NCI-H1048 (cell line): ENCODE measurements at places on chromosomes 2 and 18.
A peak's percentile ranks its signal among the peaks of the same experiment; 100 is the strongest.

DNA sequence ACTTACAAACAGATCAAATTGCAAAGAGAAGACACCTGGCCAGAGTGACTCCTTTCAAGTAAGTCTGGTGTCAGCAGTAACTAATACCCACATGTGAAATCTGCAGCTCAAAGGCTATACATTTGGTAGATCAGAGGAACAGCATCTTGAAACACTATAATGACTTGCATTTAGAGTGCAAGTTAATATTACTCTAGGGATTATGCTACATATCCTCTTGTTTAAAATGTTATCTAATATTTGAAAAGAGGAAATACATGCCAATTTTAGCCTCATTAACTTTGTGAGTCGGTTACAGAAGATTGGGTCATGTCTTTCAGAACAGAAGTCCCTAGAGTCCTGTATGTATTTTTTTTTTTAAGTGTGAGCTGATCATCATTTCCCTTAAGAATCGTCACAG is 15.2 kb downstream of the LANCL1 start:
- no peak for DNase-seq

DNA sequence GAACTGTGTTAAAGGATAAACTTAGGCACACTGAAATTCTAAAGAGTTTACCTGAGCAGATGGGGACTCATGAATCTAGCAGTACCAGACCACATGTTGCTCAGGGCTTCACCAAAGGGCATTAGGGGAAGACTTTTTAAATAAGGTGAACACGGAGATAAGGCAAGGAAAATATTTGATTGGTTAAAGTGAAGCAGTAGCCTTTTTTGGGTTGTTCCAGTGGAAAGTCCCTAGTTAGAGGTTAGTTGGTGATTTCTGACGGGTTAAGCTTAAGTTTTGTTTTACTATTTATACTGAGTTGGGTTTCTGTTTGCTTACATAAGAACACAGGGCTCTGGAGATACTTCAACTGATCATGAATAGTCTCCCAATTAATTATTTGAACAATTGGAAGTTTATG is 722.5 kb downstream of the SOCS6 start:
- no peak for DNase-seq

DNA sequence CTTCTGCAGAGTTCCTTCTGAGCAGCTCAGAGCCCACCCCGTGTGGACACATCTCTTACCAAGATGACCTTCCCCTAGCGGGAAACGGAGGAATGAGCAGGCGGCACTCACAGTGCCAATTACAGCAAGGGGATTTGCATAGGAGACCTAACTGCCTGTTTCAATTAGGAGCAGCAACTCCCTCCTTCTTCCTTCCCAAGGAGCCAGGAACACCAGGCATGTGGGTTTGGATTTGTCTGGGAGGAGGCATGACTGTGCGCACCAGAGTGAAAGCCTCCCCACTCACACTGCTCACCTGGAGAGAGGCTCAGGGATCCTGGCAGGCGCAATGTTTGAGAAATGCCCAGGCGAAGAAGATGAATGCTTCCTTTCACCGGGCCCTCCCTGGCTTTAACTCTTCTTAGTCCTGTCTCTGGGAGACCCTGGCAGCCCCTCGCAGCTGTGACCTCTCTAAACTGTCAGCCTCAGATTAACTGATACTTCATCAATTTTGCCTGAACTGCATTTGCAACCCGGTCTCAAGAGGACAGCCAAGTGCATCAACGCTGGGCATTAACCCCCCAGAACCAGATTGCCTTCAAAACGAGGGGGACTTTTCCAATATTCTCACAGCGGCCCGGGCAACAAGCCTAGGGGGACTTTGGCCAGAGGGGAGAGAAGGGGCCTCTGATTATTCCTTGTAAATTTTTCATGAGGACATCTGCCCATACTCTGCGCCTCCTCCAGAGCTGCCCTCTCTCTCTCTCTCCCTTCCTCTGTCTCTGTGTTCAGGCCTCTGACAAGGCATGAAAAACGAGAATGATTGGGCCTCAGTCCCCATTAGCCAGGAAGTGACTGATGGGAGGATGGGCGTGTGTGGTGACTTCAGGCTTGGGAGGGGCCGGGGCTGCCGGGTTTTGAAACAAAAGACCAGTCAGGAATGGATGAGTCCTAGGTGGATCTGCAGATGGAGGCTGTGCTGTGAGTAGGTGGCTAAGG is 93.8 kb downstream of the CMPK2 start:
- DNase-seq, result peak; percentile 4

DNA sequence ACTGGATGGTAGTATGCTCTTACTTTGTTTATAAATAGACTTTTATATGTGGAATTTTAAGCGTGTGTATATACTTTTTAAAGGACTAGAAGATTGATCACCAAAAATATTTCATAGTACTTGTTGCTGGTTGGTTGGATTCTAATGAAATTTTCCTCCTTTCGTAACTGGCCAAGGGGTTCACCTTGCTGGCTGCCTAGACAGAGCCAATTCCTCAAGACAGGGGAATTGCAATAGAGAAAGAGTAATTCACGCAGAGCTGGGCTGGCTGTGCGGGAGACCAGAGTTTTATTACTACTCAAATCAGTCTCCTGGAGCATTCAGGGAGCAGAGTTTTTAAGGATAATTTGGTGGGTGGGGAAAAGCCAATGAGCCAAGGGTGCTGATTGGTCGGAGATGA is 70.7 kb downstream of the SNORC start:
- DNase-seq, result no peak

- no peak for DNase-seq
Measured at GRCh38 chr2:134295441-134295840, 41.6 kb downstream of the MGAT5 start.

DNA sequence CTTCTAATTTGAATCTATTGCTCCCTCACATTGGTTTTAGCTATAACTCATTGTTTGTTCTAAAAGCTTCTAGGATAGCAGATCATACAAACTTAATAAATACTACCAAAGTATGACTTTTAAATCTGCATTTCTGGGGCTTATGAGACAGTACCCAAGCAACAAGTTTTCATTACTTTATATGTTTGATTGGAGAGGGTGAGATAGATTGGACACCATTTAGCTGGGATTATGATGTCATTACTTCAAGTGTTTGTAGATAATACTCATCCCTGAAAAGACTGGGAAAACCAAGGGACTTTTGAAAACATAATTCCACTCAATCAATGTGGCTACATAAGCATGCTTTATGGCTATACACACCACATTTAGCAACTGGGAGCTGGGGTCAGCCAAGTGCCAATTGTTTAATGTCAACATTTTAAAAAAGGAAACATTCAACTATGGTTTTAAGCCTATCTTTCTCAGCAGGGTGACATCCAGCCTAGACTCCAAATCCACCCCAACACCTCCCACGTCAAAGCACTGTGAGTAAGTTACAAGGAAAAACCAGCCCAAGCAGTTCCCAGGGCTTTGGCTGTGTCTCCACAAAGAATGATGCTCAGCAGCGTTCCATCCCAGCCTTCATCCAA is 119.9 kb downstream of the ETAA1 start:
- no peak for DNase-seq
